ENCODE measurements at places on chromosomes 3 and 15. TPM values are rescaled to one million over a fixed set of nuclear protein-coding genes. Genes with fewer than 3 reads are reported as not detected.
A peak's percentile ranks its signal among the peaks of the same experiment; 100 is the strongest.

PIGBOS1 gene
- total RNA-seq: 28.4 TPM

- no peak overlapping the region for H3K27ac ChIP-seq
- H3K36me3 ChIP-seq: no peaks in the 10 kb centered on the region
- H3K4me1 ChIP-seq: no peaks in the 10 kb centered on the region
- H3K27me3 ChIP-seq: no peaks in the 10 kb centered on the region
- no peak overlapping the region for H3K4me3 ChIP-seq
These were observed 102.8 kb upstream of the GBE1 start for GRCh38 chr3:81864272-81864671.

GRCh38 chr15:74384881-74385643 lies 17.6 kb upstream of the CYP11A1 start:
- DNase-seq: peak; percentile 94
- H3K4me1 ChIP-seq: peaks cover 83% of the 10 kb centered on the region
- no peaks in the 10 kb centered on the region for H3K36me3 ChIP-seq
- no peak overlapping the region for H3K4me3 ChIP-seq
- H3K27ac ChIP-seq: peak overlapping the region; percentile 86

PCBP4 gene
- 17.1 TPM for total RNA-seq

- H3K27ac ChIP-seq: no peak overlapping the region
- no peaks in the 10 kb centered on the region for H3K27me3 ChIP-seq
- H3K36me3 ChIP-seq: no peaks in the 10 kb centered on the region
- H3K4me3 ChIP-seq: no peak overlapping the region
- peaks cover 3% of the 10 kb centered on the region for H3K4me1 ChIP-seq
These were observed 84.0 kb downstream of the PGPEP1L start for GRCh38 chr15:98923579-98923978.
